ENCODE measurements at places on chromosomes 7 and 10. TPM values are rescaled to one million over a fixed set of nuclear protein-coding genes. Genes with fewer than 3 reads are reported as not detected.
A peak's percentile ranks its signal among the peaks of the same experiment; 100 is the strongest.

- DNase-seq: no peak
Measured at GRCh38 chr10:116120688-116121455, 152.1 kb downstream of the GFRA1 start.

GRCh38 chr10:80322711-80323110 lies 33.3 kb upstream of the MAT1A start:
- no peak for DNase-seq

- no peak for DNase-seq
Measured at GRCh38 chr7:25839084-25839769, 312.8 kb upstream of the NFE2L3 start.

DNA sequence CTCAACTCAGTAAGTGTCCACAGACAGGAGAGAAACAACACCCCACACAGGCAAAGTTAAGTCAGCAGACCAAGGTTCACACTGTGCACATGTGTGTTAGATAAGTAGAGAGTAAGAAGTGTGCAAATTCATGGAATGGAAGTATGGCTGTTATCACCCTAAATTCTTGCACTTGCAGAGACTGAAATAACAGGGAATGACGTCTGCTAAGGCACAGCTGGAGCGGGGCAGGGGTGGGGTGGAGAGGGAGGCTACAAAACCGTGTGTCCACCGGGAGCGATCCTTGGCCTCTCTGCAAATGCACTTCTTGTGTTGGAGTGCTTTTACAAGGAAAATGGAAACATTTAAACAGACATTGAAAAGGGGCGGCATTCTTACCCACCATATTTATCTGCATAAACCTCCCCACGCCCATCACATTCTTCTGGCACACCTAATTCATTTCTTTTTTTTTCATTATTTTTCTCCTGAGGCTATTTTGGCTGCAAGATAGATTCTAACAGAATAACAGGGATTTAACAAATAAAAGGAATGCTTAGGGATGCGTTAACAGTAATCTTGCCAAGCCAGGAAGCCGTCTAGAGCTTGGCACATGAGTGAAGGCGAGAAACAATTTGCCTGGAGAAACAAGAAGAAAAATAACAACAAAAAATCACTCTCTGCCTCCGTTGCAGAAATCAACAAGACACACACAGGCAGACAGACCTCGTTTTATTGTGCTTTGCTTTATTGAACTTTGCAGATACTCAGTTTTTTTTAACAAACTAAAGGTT lies 30.1 kb downstream of the TNS3 start:
- peak; percentile 74 for DNase-seq

DNA sequence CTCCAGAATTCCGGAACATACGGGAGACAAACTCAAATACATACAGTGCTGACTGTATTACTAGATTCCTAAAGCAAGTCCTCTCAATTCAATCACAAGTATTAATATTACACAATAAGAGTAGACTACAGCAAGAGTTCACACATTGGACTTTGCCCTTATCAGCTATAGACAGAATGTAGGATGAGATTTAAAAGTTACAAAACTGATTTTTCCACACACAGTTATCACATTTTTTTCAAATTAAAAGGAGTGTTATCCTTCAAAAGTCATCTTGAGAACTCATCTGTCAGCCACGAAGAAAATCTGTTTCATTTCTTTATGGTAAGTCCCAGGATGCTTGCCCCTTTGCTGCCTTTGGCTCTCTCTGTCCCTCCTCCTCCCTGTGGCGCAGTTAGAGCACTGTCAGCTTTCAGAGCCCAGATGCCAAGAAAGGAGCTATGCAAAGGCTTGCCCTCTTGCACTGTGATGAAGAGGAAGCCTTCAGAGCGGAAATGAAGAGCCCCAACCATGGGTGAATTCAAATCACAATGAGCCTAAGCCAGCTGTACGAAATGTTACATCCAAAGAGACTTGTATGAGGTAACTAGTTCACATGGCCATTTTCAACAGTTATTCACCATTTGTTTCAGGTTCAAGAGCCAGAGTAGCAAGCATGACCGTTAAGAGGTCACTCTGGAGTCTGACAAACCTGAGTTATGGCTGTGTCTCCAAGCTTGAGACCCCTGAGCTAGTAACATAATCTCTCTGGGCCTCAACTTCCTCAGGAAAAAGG lies 10.7 kb downstream of the NCOA4 start:
- peak; percentile 65 for DNase-seq

- no peak for DNase-seq
Measured at GRCh38 chr10:131546086-131546810, 234.7 kb upstream of the TCERG1L start.

GRCh38 chr10:85259908-85260307 lies 931.5 kb downstream of the CCSER2 start:
- no peak for DNase-seq

DNA sequence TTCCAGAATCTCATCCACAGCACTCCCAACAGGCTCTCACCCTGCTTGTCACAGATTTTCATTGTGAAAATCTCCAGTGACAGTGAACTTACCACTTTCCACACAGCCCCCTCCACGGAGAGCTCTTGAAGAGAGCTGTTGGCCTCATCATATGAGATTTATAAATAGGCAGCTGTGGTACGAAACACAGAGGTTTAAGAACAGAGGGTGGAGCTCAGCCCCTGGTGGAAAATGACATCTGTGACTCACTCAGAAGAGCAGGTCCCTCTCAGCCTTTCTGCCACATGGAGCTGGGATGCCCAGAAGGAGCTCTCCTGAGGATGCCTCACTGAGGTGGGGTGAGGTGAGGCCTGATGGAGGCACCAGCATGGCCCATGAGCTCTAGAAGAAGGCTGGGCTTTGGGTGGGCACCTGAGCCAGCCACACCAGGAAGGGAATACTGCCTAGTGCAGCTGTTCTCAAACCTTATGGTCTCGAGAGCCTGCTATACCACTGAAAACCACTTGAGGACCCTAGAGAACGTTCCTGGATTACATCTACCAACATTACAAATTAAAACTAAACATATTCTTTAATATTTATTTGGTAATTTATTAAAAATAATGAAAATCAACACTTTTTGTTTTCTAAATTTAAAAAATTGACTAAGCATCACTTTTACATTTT lies 25.8 kb upstream of the EEPD1 start:
- DNase-seq: no peak

DNA sequence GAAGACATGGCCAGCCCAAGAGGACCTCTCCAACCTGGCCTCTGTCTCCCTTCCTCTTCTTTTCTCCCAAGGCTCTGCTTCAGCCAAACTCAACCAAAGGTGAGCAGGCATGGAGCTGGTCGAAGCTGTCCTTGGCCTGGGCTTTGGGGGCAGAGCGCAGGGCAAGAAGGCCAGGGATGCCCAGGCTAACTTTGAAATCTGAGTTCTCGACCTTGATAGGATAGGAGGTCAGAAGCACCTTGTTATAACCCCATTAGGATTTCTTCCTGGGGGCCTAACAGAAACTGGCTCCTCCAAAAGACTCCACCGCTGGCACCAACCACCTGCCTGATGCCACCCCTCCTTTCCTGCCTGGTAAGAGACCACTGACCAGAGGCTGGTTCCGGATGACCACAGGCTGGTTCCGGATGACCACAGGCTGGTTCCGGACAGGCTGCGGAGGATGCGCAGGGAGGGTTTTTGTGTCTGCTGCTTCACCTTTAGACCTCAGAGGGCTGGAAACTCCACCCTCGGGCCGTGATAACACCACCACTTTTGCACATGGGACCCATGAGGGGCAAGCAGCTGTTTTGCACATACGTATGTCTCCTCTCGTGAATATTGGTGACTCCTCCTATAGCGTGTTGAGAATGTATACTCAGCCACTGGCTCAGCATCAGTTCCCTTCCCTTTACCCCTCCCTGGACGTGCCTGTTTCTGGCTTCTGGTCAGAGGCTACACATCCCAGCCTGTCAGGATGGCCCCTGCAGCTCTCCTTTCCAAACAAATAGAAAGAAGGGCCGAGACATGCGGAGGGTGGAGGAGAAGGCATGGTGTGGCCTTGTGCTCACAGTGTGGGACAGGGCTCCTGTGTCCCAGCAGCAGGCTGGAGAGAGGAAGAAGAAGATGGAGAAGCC lies 140.1 kb downstream of the DNAJB6 start:
- no peak for DNase-seq

Gene POP7
- 31.9 TPM for polyA plus RNA-seq

Measured in small intestine (tissue), 16 donors.